ENCODE measurements at places on chromosomes 5 and 9. TPM values are rescaled to one million over a fixed set of nuclear protein-coding genes. Genes with fewer than 3 reads are reported as not detected.

DNA sequence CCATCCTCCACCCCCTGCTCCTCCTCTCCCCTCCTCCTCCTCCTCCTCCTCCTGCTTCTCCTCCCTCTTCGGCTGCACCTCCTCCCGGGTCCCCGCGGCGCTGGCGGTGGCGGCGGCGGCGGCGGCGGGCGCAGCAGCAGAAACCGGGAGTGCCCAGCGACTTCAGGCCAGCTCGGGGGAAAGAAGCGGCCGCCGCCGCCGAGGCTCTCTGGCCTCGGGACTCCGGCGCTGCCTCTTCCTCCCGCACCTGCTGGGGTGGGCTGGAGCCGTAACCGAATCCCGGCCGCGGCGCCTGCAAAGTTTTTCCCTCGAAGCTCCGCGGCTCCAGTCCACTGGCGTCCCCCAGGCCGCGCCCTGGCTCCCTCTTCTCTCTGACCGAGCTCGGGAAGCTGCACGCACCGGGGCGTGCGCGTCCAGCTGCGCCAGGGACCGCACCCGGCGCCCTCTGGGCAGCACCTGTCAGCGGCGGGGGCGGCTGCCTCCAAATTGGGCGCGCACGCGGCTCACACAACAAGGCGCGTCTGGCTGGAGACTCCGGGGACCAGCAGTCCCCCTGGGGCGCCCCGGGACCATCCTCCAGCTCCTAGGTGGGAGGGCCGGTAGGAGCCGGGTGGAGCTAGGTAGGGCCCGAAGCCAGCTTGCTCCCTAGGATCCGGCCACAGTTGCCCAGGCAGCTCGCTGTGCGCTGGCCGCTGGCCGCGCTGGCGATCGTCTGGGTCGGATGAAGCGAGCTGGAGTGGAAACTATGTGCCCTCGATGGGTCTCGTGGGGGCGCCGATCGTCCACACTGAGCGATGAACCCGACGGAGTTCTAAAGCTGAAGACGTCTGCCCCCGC, at the start of gene MCTP1:
Gene MCTP1, minus strand, starts transcription at position 523 of the 837 bp plus-strand sequence.
- DNase-seq, result peak; percentile 58

DNA sequence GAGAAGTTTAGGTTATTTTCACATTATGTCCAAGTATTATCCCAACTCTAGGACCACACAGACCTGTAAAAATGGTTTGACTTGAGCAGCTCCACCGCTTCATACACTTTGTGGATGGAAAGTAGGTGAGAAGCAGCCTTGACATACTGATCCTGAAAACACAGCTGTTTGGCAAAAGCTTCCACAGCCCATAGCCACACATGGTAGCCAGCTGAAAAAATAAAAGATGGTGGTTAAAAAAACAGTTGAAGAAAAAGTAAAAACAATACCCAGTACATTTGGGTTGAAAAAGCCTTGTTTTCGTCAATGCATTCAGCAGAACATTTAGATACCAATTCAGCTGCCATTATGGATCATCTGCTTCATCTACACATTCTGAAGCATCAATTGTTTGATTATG, 36.7 kb downstream of the GEMIN5 start:
- no peak for DNase-seq

DMRT2 gene
- total RNA-seq, result not detected

GRCh38 chr5:92019376-92019990, 636.4 kb upstream of the ARRDC3 start:
- DNase-seq, result no peak
